ENCODE measurements at places on chromosomes 3 and 15.

- DNase-seq, result no peak
Observed at GRCh38 chr3:151144760-151145159, 58.3 kb downstream of the GPR171 start.

GRCh38 chr3:143168855-143169192 is 49.3 kb downstream of the CHST2 start:
- DNase-seq, result no peak

DNA sequence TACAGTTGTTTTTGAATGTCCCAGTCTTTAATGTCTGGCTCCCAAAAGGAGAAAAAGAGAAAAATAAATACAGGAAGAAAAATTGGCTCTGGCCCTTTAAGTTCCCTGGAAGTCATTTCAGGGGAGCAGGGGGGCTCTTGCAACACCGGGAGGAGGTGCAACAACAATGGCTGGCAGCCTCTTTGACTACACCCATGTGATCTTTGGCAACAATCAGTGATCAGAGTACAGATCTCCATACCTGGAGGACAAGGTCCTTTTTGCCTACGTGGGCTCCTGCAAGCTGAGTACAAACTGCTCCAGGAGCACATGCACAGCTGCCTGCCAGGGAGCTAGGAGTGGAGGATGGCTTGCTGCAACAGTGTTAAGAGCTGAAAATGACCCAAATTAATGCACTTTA is 63.9 kb downstream of the GLCE start:
- no peak for DNase-seq

DNA sequence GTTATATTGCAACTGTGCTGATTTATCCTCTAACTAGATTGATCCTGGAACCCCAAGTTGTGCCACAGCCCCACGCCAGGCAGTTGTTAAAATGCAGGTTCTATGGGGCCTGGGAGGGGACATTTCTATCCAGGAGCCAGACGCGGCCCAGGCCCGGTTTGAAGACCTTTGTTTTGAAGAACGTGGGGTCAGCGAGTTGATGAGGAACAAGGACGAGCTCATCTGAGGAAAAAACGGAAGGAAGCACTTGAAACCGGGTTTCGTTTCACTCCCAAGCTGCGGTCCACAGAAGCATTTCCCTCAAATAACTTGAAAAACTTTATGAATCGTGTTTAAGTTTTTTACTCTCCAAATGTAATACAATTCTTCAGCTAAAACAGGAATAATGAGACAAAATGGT is 76.4 kb downstream of the CHSY1 start:
- DNase-seq, result no peak

DNA sequence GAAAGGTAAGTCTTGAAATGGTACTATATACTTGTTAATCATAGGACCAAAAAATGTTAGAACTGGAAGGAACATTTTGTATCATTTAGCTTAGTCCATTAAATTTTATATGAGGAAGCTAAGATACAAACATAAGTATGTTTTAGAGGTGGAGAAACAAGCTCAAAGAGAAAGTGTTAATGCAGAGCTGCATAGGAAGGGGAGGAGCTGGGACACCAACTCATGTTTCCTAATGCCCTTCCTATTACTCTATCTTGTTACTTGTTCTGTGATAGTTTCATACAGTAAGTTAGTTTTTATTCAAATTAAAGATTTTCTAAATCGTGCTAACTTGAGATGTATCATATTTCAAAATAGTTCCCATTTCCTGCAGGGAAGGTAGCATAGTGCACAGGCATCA is 7.4 kb downstream of the SLC35A5 start:
- no peak for DNase-seq

DNA sequence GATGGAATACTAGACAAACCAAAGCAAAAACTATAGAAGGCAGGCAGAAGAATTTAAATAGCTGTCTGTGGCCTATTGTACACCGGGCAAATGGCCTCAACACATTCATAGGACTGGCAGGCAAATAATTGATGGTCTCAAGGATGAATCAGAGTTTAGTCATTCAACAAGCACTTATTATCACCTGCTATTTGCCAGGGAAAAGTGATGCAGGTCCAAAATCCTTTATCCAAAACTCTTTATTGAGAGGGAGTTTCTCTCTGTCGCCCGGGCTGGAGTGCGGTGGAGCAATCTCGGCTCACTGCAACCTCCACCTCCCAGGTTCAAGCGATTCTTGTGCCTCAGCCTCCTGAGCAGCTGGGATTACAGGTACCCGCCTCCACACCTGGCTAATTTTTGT is 2.3 kb downstream of the EIF2AK4 start:
- DNase-seq, result peak; percentile 69

DNA sequence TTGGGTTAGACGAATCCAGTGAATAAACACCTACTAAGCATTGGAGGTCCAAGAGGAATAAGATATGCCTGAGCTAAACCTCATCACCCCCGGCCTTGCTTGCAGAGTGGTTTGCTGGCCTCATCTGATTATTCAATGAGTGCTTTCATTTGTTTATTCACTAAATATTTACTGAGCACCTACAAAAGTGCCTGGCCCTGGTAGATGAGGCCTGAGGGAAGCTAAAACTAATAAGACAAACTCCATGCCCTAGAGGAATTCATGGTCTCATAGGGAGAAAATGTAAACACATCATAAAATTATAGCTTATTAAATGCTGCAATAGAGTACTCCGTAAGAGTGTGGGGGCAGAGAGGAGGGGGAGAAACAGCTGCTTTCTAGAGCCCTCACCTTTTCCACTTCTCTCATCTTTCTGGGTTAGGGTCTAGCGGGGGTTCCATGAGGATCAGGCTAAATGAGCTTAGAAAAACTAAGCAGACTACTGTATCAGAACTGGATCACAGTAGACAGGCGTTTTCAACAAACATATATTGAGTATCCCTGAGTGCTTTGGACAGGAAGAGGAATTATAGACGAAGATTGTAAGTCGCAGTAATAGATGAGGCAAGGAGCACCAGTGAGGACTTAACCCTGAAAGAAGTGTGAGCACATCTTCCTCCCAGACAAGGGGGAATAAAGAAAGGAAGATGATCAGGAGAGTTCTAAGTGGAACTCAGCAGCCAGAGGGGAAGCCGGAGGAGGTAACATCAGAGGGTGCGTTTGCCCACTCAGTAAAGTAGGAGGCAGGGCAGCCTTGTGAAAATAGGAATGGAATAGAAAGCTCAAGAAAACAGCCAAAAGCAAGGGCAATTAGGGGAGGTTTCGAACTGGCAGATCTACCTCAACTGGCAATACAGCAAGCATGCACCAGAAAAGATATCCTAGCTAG is 31.5 kb upstream of the LAMP3 start:
- no peak for DNase-seq

- DNase-seq, result no peak
Observed at GRCh38 chr3:38487323-38487722, 8.8 kb upstream of the EXOG start.

GRCh38 chr3:155745795-155746550 is 1.1 kb upstream of the PLCH1 start:
- no peak for DNase-seq

GRCh38 chr3:87136066-87136596 is 91.0 kb upstream of the CHMP2B start:
- DNase-seq, result no peak

- DNase-seq, result no peak
Observed at GRCh38 chr3:62370858-62371719, 2.3 kb downstream of the FEZF2 start.

DNA sequence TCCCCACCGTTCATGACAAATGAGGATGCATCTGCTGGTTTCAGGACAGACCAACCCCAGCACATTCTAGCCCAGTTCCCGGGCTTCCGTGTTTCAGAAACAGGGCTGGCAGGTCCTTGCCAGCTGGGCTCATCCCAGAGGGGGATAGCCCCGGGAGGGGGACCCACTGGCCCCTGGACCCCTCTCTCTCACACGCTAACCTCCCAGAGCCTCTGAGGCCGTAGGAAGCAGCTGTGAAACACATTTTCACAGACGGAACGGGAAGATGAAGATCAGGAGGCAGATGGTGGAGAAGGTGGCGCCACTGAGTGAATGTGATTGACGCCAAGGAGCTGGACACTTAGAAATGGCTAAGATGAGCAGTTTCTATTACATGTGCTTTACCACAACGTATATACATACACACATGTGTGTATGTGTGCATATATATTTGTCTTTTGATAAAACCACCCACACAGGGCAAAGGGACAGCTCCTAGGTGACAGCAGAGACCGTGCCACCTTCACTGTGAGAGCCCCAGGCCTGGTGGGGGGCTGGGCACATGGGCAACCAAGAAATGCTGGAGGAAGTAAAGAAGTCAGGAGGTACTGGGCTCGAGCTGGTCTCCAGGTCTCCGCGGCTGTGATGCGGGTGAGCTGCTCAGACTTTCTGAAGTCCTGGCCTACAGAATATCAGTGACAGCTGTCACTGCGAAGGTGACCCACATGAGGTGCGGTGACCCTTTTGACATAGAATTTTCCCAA is 168.6 kb upstream of the IQSEC1 start:
- no peak for DNase-seq

DNA sequence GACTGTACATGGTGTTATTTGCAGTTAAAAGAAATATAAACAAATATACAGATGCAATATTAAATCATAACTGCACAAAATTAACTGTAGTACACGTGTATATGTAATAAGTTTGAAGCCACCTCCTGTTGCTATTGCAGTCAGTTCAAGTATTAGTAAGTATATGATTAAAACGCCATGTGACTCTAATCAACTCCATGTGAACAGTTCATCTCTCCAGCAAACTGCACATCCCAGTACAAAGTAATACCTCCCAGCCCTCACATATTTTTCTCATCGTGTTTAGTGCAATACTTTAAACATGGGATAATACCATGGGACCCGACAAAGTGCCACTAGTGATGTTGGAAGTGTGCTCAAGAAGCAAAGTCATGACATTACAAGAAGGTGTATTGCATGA is 34.6 kb downstream of the PDCD10 start:
- DNase-seq, result no peak

DNA sequence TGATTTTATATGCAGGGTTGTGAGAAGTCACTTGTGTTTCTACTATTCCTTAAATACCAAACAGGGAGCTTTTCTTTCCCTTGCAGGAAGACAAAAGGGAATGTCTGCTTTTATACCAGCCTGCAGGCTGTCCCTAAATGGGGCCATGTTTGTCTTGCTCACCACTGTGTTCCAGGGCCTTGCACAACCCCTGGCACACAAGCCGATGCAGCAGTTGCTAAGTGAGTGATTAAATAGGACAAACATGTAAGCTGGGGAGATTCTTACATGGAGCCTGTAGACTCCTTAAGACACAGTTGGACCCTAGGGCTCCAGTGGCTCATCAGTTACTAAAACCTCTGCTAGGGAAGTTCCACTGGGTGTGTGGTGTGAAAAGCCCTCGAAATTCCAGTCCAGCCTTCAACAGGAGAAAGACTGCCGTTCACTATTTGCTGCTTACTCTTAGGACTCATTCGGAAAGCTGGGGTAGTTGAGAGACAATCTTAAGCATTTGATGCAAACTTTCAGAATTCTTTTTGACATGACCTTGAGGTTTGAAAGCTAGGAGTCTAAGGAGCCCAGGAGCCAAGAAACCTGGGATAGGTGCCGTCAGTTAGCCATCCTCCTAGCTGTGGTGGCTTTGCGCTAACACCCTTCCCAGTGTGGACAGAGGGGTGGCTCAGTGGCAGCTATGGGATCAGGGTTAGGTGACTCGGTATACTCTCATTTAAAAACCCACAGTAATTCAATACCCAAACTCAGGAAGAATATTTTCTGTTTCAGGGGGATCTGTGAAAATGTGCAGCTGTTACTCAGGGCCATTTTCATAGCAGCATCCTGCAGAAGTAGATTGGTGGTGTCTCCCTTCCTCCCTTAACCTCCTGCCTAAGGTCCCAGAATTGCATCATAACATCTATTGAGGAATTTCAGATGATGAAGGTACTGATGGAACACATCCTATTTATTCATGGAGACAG is 39.1 kb downstream of the SYNM start:
- no peak for DNase-seq

GRCh38 chr15:48385031-48385830 is 54.0 kb downstream of the DUT start:
- peak; percentile 33 for DNase-seq

- DNase-seq, result no peak
Observed at GRCh38 chr3:96814651-96815567, 515 bp downstream of the EPHA6 start.

GRCh38 chr3:86830566-86830965 is 160.4 kb downstream of the VGLL3 start:
- no peak for DNase-seq

- no peak for DNase-seq
Observed at GRCh38 chr15:88498996-88499395, 31.5 kb downstream of the MRPS11 start.

GRCh38 chr3:53056442-53056841 is 10.6 kb upstream of the SFMBT1 start:
- DNase-seq, result no peak

GRCh38 chr15:56749982-56750381 is 16.7 kb upstream of the ZNF280D start:
- no peak for DNase-seq

- DNase-seq, result no peak
Observed at GRCh38 chr15:49688135-49688790, 67.4 kb downstream of the DTWD1 start.

GRCh38 chr3:115927197-115927596 is 303.9 kb downstream of the GAP43 start:
- no peak for DNase-seq

DNA sequence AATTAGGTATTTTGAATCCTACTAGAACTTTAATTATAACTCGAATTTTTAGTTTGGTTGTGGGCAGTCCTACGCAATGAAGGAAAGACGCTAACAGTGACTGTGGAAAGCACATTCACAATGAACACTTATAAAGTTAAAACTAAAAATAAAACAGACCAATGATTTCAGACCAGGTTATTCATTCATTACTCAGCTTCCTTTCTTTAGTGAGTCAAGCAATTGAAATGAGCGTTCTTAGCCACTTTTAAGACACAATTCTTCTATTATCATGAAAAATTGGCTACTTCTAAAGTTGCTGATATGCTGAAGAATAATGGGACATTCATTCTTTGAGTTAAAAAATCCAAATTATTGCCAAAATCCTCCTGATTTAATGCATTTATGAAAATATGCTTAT is 66.0 kb upstream of the CMSS1 start:
- peak; percentile 60 for DNase-seq

- DNase-seq, result no peak
Observed at GRCh38 chr3:127954640-127955039, 39.6 kb downstream of the KBTBD12 start.

- no peak for DNase-seq
Observed at GRCh38 chr3:123332124-123332641, 116.7 kb downstream of the ADCY5 start.

GRCh38 chr3:14142567-14143270 is 17.9 kb downstream of the TMEM43 start:
- no peak for DNase-seq

DNA sequence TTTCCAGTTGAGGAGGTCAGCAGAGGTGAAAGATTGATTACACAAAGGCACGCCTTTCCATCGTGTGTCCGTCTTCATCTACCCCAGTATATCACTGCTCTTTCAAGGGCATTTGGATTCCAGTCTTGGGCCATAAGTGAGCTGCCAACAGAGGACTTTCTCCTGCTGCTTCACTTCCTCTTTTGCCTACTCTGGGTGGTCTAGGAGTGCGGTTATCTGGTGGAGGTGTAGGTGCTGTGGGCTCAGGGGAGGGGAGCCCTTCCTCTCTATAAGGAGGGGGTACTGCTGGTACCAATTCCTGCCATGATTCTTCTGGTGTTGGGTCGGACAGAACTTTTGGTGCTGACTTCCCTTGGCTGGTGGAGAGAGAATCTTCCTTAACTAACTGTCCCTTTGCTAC is 83.1 kb upstream of the VEPH1 start:
- DNase-seq, result no peak

GRCh38 chr15:69660658-69661405 is 208.2 kb downstream of the RPLP1 start:
- no peak for DNase-seq

- no peak for DNase-seq
Observed at GRCh38 chr3:150147776-150148175, 177.1 kb upstream of the PFN2 start.
